Articular chondrocyte of knee joint (primary cell): ENCODE measurements at places on chromosomes 16 and 17. TPM values are rescaled to one million over a fixed set of nuclear protein-coding genes. Genes with fewer than 3 reads are reported as not detected.

KCNG4 gene
- total RNA-seq = not detected in 2 replicates

SMARCD2 gene
- total RNA-seq = 65.2 and 77.0 TPM in 2 replicates

RNF222 gene
- total RNA-seq = not detected in 2 replicates

ATF7IP2 gene
- 11.7 and 14.1 TPM in 2 replicates for total RNA-seq

SPEM1 gene
- not detected in 2 replicates for total RNA-seq

PTX4 gene
- total RNA-seq = not detected in 2 replicates
